ENCODE measurements at places on chromosomes 2 and 18. TPM values are rescaled to one million over a fixed set of nuclear protein-coding genes. Genes with fewer than 3 reads are reported as not detected.

Gene SCYGR6
- not detected for total RNA-seq

Gene HOXD10
- total RNA-seq = not detected

Gene CYP26B1
- total RNA-seq = 2.5 TPM

Gene CNOT11
- 13.7 TPM for total RNA-seq

Gene MEP1B
- total RNA-seq = not detected

Gene FAM228A
- total RNA-seq = 0.18 TPM

Gene IFIH1
- 7.7 TPM for total RNA-seq

Gene TMEM169
- 0.36 TPM for total RNA-seq

Gene ALK
- total RNA-seq = 0.27 TPM

Gene PLEKHH2
- 5.4 TPM for total RNA-seq

Gene DSC1
- total RNA-seq = 0.25 TPM

Gene KATNAL2
- 10.4 TPM for total RNA-seq

Gene NGEF
- total RNA-seq = 1.1 TPM

Gene FZD7
- total RNA-seq = 35.8 TPM

Gene TLX2
- total RNA-seq = not detected

Gene DOK6
- 2.1 TPM for total RNA-seq

Gene UGT1A10
- total RNA-seq = 0.41 TPM

Gene GBX2
- total RNA-seq = 0.25 TPM

Gene TCF4
- total RNA-seq = 105 TPM

Gene SUMO1
- total RNA-seq = 68.5 TPM

Gene CELF4
- total RNA-seq = not detected

Gene CGREF1
- total RNA-seq = 9.3 TPM

Gene ZAP70
- not detected for total RNA-seq
